ENCODE measurements at places on chromosomes 2 and 18. TPM values are rescaled to one million over a fixed set of nuclear protein-coding genes. Genes with fewer than 3 reads are reported as not detected.

Gene ALPG
- total RNA-seq = not detected

Gene POTEJ
- not detected for total RNA-seq

Gene SAG
- total RNA-seq = not detected

Gene PNPT1
- 21.6 TPM for total RNA-seq

Gene LGALSL
- total RNA-seq = 38.4 TPM

Gene AQP12B
- not detected for total RNA-seq

Gene TNFAIP6
- 0.25 TPM for total RNA-seq

Gene UGT1A6
- total RNA-seq = not detected

Gene CFAP53
- 0.74 TPM for total RNA-seq

Gene GKN2
- total RNA-seq = 0.25 TPM

Gene PNKD
- 18.7 TPM for total RNA-seq

Gene SRD5A2
- total RNA-seq = under 0.01 TPM

Gene PAX8
- total RNA-seq = not detected

Gene GPR45
- total RNA-seq = 1.7 TPM

Gene SPHKAP
- total RNA-seq = 37.4 TPM

Gene ACTG2
- total RNA-seq = 0.98 TPM

Gene KCNJ3
- 12.5 TPM for total RNA-seq

Gene IER3IP1
- 15.5 TPM for total RNA-seq

Gene MARCHF4
- total RNA-seq = 19.2 TPM

Gene CNGA3
- total RNA-seq = 2.5 TPM

Gene MSTN
- 2.5 TPM for total RNA-seq

Gene TIGD1
- total RNA-seq = 8.9 TPM

Gene HAT1
- total RNA-seq = 39.1 TPM

Gene CMPK2
- 7.9 TPM for total RNA-seq

Gene PSMA8
- total RNA-seq = not detected

Gene R3HDM1
- total RNA-seq = 65.2 TPM

Gene IHH
- total RNA-seq = 0.25 TPM

Gene MOGAT1
- not detected for total RNA-seq

Gene GIGYF2
- total RNA-seq = 72.5 TPM

Gene TRPM8
- total RNA-seq = under 0.01 TPM

Gene OSR1
- 1.7 TPM for total RNA-seq

Gene SIX2
- 0.25 TPM for total RNA-seq

Gene AKAIN1
- 2.5 TPM for total RNA-seq

Gene RGPD8
- 20.9 TPM for total RNA-seq

Gene PRADC1
- 4.4 TPM for total RNA-seq

Gene SULT1C2
- 0.98 TPM for total RNA-seq

Gene TLX2
- not detected for total RNA-seq

Gene CBLN2
- total RNA-seq = 219 TPM

Gene NT5DC4
- not detected for total RNA-seq

Gene IL36G
- not detected for total RNA-seq

Gene MC2R
- total RNA-seq = not detected

Gene CHST10
- total RNA-seq = 75.5 TPM

Measured in temporal lobe (tissue), 4 donors.